Spinal cord (tissue), 10 donors: ENCODE measurements at places on chromosomes 1 and 21. TPM values are rescaled to one million over a fixed set of nuclear protein-coding genes. Genes with fewer than 3 reads are reported as not detected.

MIXL1 gene
- 0.22 TPM for total RNA-seq

PLPP3 gene
- total RNA-seq, result 166 TPM

TSPEAR gene
- total RNA-seq, result 0.66 TPM

DTL gene
- total RNA-seq, result 12.1 TPM

TTC22 gene
- total RNA-seq, result 1.2 TPM

HMCN1 gene
- total RNA-seq, result 20.0 TPM

PROK1 gene
- 0.17 TPM for total RNA-seq

KRTAP19-1 gene
- not detected for total RNA-seq

SH2D2A gene
- not detected for total RNA-seq

CTTNBP2NL gene
- 17.0 TPM for total RNA-seq

GPR161 gene
- total RNA-seq, result 20.6 TPM

TSACC gene
- not detected for total RNA-seq

TNFSF4 gene
- 1.6 TPM for total RNA-seq

NTMT2 gene
- total RNA-seq, result 0.50 TPM

SLC37A1 gene
- 16.6 TPM for total RNA-seq

APCS gene
- total RNA-seq, result not detected

SMIM11 gene
- 11.9 TPM for total RNA-seq

CELA3A gene
- total RNA-seq, result not detected

OR2T5 gene
- not detected for total RNA-seq

SHISAL2A gene
- total RNA-seq, result 0.30 TPM

JAM2 gene
- 77.4 TPM for total RNA-seq

BGLAP gene
- 1.9 TPM for total RNA-seq

ZFP69 gene
- total RNA-seq, result 7.8 TPM

PTAFR gene
- total RNA-seq, result 4.7 TPM

SPOCD1 gene
- total RNA-seq, result 0.44 TPM

GMEB1 gene
- 7.3 TPM for total RNA-seq

OR2T2 gene
- total RNA-seq, result not detected

IVNS1ABP gene
- 73.4 TPM for total RNA-seq

ALG14 gene
- 7.2 TPM for total RNA-seq

OPTC gene
- total RNA-seq, result not detected

KRTAP7-1 gene
- not detected for total RNA-seq

LORICRIN gene
- total RNA-seq, result 0.22 TPM

ZFP69B gene
- 8.6 TPM for total RNA-seq

IARS2 gene
- total RNA-seq, result 65.6 TPM

PLPPR5 gene
- 4.5 TPM for total RNA-seq

CD5L gene
- 0.11 TPM for total RNA-seq

IGFN1 gene
- total RNA-seq, result 3.8 TPM

USF1 gene
- 67.1 TPM for total RNA-seq

FLG2 gene
- not detected for total RNA-seq

RNU1-3 gene
- 29,651 TPM for total RNA-seq

IL19 gene
- total RNA-seq, result not detected

TNFRSF1B gene
- total RNA-seq, result 9.6 TPM

TMEM53 gene
- total RNA-seq, result 3.0 TPM

REN gene
- not detected for total RNA-seq

CTH gene
- total RNA-seq, result 4.9 TPM

TMEM167B gene
- 51.2 TPM for total RNA-seq

TDRD5 gene
- 0.88 TPM for total RNA-seq

ERMAP gene
- 10.7 TPM for total RNA-seq

PADI2 gene
- total RNA-seq, result 24.9 TPM

PLD5 gene
- 11.5 TPM for total RNA-seq

LAMB3 gene
- total RNA-seq, result 0.89 TPM

FAM78B gene
- total RNA-seq, result 4.5 TPM
